HCT116 (cell line): ENCODE measurements at places on chromosomes 7 and 10. TPM values are rescaled to one million over a fixed set of nuclear protein-coding genes. Genes with fewer than 3 reads are reported as not detected.

DNA sequence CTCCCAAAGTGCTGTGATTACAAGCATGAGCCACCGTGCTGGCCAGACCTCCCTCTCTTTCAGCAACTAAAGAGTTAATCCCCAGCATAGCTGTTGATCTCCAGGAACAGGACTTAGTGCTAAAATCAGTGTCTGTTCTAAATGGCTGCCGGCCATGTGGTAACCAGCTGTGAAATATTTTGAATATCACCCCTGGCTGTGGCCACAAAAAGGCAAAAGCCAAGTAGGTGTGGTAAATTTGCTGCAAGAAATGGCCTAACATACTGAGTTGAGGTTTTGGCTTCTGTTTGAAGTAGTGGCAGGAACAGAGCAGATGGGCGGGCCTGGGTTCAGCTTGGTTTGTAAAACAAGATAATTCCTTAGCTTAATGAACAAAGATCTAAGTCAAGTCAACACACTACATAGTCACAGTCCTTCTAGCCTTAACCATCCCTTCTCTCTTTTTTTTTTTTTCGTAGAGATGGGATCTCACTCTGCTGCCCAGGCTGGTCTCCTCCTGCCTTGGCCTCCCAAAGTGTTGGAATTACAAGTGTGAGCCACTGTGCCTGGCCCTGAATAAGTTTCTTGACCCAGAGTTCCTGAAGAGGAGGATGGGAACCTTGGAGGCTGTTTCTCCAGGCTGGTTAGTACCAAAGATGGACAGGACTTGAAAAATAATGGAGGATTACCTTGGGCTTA is 22.7 kb upstream of the AGFG2 start:
- no peak overlapping the region for H3K27ac ChIP-seq
- no peak overlapping the region for H3K4me3 ChIP-seq
- no peaks in the 10 kb centered on the region for H3K27me3 ChIP-seq
- no peaks in the 10 kb centered on the region for H3K36me3 ChIP-seq
- no peak for DNase-seq

DNA sequence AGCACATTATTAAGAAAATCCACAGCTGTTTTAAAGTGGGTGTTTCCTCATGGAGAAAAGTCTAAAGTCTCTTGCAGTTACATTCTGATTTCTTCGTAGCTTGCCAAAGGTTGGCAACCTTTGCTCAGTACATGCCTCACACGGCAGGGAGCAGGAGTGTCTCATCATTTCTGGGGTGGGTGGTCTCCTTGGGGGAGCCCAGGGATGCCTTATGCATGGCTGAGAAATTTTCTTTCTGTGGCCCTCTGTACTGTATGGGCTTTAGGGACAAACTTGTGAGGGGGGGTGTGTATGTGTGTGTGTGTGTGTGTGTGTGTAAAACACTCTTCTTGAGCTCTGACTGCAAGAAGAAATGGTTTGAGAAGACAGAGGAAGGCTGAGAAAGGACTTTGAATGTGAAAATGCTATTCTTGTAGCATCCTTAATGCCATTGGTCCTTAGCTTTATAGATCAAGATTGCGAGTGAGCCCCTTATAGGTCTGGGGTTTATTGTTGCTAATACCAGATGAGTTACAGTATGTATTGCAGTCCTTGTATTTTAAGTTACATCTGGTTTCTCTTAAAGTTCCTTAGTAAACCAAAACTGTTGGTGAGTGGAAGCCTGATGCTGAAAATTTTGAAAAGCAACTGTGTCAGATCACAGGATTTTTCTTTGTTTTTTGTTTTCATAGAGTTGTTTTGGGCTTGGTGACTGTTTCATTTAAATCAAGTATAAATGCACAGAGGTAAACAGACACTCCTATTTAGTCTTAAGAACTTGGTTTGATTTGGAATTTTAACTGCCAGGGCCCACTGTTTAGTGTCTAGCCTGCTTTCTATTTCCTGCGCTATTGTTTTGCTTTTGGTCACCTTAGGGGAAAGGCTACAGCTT is 242.0 kb downstream of the BICC1 start:
- no peak overlapping the region for H3K4me3 ChIP-seq
- DNase-seq, result no peak
- no peaks in the 10 kb centered on the region for H3K36me3 ChIP-seq
- no peak overlapping the region for H3K27ac ChIP-seq
- H3K27me3 ChIP-seq, result peaks cover 39% of the 10 kb centered on the region

STAG3 gene
- 1.2 TPM for total RNA-seq

- H3K36me3 ChIP-seq, result no peaks in the 10 kb centered on the region
- peaks cover 6% of the 10 kb centered on the region; the same call in 1 of the 2 replicates for H3K4me1 ChIP-seq
- no peak overlapping the region for H3K4me3 ChIP-seq
These were observed 139.3 kb upstream of the KLF6 start for GRCh38 chr10:3924344-3924743.

TOMM7 gene
- 325 TPM for total RNA-seq
